Forelimb muscle (tissue), 1 donor: ENCODE measurements at places on chromosomes 7 and 10.

DNA sequence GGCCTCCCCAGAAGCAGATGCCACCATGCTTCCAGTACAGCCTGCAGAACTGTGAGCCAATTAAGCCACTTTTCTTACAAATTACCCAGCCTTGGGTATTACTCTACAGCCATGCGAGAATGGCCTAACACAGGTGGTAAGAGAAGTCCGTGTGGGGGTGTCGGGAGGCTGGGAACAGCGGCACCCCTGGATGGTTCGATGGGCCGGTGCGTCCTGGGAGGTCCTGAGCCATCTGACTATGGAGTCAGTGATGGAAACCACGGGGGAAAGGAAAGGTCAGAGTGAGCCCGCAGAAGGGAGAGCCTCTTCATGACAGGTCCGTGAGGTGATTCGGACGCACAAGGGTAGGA is 2.5 kb upstream of the PTPRN2 start:
- no peak for DNase-seq

DNA sequence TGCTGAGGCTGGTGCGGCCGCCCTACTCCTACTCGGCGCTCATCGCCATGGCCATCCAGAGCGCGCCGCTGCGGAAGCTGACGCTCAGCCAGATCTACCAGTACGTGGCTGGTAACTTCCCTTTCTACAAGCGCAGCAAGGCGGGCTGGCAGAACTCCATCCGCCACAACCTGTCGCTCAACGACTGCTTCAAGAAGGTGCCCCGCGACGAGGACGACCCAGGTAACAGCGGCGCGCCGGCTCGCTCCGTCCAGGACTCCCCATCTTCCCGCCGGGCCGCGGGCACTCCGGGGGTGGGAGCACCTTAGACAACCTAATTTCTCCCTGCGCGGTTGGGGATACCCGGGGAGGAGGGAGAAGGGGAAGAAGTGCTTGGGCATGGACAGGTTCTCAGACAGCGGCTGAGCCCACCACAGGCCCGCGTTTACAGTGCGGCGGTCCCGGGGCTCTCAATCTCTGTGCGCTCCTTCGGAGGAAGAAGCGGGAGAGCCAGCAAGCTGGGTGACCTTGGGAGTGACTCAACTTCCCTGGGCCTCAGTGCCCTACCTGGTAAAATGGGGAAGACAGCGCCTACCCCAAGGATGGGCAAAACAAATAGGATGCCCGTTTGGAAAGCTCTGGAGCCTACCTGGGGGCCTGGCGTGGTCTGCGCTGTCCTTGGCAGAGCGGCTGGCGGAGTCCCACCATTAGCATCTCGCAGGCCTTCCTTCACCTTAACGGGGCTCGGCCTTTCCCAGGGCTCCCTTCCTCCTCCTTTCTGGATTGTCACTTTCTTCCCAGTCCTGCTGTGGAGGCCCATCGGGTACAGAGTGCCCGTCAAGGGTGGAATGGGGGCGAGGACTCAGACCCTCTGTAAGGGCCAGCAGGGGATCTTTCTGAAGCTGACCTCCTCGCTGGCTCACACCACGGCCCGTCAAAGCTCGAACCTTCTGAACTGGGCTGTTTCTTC is 852 bp downstream of the FOXI2 start:
- DNase-seq, result no peak

DNA sequence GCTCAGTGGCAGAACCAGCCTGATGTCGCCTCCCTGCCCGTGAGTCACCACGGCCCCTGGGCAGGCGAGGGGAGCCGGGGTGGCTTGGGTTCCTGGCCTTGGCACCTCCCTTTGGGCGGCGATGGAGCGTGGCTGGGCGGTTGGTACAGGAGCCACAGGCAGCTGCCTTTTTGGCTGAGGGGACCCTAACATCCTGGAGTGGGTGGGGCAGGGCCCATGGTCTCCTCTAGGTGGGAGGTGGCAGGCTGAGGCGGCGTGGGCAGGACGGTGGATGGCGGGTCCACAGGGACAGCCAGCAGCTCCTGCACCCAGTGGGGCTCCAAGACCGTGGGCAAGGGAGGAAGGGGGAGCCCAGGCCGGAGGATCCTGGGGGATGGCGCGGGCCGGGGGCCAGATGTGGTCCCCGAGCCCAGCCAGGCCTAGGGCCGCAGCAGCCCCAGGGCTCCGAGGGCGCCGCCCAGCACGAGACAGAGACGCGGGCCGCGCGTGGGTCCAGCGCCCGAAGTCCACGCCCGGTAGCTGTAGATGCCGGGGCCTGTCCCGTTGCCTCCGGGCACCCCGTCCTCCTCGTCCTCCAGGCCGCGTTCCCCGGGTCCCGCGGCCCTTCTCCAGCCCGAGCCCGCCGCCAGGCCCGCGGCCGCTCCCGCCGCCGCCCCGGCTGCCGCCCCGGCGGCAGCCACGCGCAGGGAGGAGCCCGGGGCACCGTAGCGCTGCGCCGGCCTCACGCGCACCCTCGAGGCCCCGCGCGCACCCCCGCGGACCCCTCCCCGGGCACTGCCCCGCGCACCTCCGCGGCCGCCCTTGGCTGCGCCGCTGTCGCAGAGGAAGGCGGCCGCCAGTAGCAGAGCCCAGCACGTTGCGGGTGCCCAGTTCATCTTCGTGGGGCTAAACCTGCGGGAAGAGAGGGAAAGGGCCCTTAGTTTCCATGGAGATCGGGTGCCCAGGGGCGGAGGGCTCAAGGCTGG is 1.3 kb downstream of the SPRN start:
- no peak for DNase-seq

DNA sequence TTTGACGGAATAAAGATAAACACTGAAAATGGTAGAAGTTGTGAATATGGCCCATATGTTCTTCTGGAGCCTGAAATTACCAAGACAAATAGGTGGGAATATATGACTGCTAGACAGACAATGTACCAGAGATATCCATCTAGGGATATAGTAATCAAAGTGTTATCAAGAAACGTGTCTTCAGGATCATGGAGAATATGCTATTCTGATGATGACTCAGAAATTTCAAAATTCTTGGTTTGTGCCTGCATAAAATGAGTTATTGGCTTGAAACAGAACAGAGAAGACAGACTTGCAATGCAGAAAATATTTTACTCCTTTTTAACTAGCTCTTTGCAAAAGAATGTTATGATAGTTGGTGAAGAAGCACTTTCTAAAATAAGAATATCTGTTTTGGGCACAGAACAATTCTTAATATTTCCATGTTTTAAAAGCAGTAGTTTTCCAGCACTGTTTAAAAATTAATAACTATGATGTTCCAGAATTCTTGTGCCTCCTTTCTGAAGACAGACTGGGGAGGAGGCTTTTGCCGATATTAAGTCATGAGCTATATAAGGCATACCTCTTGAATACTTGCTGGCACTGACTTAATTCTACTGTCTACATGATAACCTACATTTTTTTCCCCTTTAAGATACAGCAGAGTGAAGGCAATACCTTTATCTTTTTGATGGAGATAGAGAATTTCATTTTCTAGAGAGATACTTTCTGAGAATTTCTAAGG is 34.4 kb upstream of the CABCOCO1 start:
- DNase-seq, result no peak

- DNase-seq, result no peak
Observed at GRCh38 chr10:129174232-129175014, 292.6 kb upstream of the MGMT start.
